Adrenal gland (tissue), 19 donors: ENCODE measurements at places on chromosomes 3 and 15. TPM values are rescaled to one million over a fixed set of nuclear protein-coding genes. Genes with fewer than 3 reads are reported as not detected.

PSMA4 gene
- total RNA-seq, result 175 TPM

CCDC9B gene
- total RNA-seq, result 0.72 TPM

DNA sequence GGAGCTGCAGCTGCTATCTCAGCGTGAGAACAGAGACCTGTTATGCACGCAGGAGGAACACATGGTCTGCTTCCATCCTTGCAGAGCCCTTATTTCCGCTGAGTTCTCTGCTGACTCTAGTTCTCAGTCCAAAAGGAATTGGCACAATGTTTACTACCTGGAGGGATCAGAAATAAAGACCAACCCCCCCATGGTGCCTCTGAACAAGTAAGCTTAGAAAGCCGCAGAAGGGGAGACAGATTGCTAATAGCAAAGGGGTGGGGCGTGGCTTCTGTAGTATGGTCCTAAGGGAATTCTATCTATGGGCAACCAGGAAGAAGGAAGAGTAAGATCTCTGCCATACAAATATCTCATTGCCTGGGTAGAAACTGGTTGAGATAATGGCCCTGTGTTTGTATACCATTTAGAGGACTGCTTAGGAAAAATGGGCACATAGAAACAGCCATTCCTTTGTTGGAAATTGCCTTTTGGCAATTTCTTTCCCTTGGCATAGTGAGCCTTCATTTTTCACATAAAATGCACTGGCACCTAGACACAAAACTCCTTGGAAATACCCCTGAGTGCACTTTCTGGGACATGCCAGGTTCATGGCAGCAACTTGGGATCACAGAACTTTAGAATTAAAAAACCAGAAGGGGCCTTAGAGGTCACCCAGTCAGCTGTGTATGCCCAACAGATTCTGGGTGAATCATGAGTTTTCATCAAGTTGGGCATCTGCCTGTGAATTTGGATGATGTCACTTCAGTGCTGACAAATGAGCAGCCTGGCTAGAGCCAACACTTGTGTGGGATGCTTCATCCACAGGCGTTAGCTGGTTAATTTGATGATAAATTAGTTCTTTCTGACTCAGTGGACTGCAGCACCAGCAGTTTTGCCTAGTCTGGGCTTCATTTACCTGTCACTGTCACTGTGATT, 57.4 kb upstream of the STXBP5L start:
- H3K27ac ChIP-seq, result no peak overlapping the region
- H3K27me3 ChIP-seq, result no peaks in the 10 kb centered on the region
- no peaks in the 10 kb centered on the region for H3K4me1 ChIP-seq
- no peak for DNase-seq
- H3K36me3 ChIP-seq, result no peaks in the 10 kb centered on the region

DNA sequence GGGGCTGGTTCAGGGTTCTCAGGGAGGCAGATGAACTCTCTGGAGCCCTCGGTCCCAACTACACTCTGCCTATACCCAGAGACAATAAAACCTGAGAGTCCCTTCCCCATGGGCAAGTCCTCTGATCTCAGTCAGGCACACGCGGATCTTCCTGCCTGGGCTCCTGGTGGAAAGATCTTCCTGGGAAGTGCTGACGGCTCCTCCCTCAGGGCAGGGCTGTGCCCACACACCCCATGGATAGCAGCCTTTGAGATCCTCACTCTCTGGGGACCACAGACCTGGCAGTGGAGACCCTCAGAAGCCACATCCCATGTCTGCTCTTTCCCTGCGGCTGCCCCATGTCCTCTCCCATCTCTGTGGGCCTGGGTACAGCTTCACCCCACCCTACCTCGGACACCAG, 10.4 kb downstream of the SH2D7 start:
- no peak overlapping the region for H3K4me3 ChIP-seq
- H3K27ac ChIP-seq, result no peak overlapping the region
- no peaks in the 10 kb centered on the region for H3K4me1 ChIP-seq
- no peaks in the 10 kb centered on the region for H3K36me3 ChIP-seq
- no peak for DNase-seq

GRCh38 chr3:162094301-162094700, 597.7 kb downstream of the OTOL1 start:
- H3K4me3 ChIP-seq, result no peak overlapping the region
- no peak overlapping the region for H3K27ac ChIP-seq
- H3K4me1 ChIP-seq, result no peaks in the 10 kb centered on the region
- H3K27me3 ChIP-seq, result no peaks in the 10 kb centered on the region
- no peak for DNase-seq
